ENCODE measurements at places on chromosomes 4 and X.

- DNase-seq = no peak
Observed at GRCh38 chrX:2311501-2311900, 189.3 kb downstream of the DHRSX start.

GRCh38 chr4:58456727-58457384, 1346.7 kb upstream of the IGFBP7 start:
- DNase-seq = no peak

- no peak for DNase-seq
Observed at GRCh38 chrX:18725310-18725943, 18.0 kb downstream of the PPEF1 start.

DNA sequence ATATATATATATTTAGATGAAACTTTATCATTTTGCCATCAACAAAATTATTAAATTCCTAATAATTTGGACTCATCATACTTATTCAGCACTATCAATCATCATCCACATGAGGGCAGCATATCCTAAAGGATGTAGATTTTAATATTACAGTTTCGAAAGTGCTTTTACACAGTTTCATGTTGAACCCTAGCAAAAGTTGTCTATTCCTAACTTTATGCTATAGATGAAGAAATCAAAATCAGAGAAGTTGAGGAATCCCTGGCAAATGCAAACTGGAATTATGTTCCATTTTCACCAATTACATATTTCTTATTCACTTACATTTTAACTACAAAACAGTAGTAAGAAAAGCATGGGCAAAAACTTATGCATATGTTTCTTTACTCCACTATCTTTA, 36.6 kb upstream of the UGT2A1 start:
- DNase-seq = no peak

GRCh38 chr4:139619644-139620043, 46.0 kb upstream of the MGST2 start:
- no peak for DNase-seq

- DNase-seq = no peak
Observed at GRCh38 chr4:150888625-150889024, 126.5 kb downstream of the LRBA start.

- no peak for DNase-seq
Observed at GRCh38 chr4:64713256-64713840, 304.1 kb upstream of the TECRL start.

GRCh38 chr4:2303121-2303685, 41.3 kb upstream of the MXD4 start:
- DNase-seq = no peak

- DNase-seq = no peak
Observed at GRCh38 chr4:33188733-33189132, 2468.6 kb downstream of the PCDH7 start.

DNA sequence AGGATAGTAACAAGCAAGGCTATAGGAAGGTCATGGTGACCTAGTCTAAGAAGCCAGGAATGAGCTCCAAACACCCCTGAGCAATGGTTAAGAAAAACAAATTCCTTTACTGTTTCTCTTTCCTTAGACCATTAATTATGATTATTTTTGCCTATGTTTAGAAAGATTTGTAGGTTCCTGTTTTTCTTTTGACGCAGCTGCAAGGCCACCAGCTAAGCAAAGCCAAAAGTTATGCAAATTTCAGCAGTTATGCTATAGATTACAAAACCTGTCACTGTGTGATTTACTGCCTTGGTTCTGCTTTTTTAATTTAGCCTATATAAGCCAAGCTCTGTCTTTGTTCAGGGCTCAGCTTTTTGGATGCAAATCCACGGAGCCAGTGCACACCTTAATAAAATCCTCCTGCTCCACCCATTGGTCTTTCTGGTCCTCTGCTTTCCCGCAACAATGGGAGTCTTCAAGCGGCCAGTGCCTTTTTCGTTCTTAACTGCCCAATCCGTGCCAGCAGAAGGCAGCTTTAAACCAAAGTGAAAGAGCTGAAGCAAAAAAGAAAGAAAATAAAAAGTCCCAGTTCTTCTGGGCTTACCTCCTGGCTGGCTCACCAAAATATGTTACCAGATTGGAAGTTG, 1.4 kb upstream of the CEP135 start:
- DNase-seq = peak; percentile 19

GRCh38 chrX:16658284-16658683, 8.3 kb downstream of the S100G start:
- no peak for DNase-seq

GRCh38 chrX:65740909-65741308, 73.5 kb downstream of the MSN start:
- no peak for DNase-seq

- no peak for DNase-seq
Observed at GRCh38 chrX:56113785-56114436, 118.2 kb upstream of the KLF8 start.

GRCh38 chrX:150464001-150464400, 100.9 kb downstream of the MAMLD1 start:
- no peak for DNase-seq

- DNase-seq = no peak
Observed at GRCh38 chr4:103011378-103012025, 8.0 kb downstream of the SLC9B1 start.

DNA sequence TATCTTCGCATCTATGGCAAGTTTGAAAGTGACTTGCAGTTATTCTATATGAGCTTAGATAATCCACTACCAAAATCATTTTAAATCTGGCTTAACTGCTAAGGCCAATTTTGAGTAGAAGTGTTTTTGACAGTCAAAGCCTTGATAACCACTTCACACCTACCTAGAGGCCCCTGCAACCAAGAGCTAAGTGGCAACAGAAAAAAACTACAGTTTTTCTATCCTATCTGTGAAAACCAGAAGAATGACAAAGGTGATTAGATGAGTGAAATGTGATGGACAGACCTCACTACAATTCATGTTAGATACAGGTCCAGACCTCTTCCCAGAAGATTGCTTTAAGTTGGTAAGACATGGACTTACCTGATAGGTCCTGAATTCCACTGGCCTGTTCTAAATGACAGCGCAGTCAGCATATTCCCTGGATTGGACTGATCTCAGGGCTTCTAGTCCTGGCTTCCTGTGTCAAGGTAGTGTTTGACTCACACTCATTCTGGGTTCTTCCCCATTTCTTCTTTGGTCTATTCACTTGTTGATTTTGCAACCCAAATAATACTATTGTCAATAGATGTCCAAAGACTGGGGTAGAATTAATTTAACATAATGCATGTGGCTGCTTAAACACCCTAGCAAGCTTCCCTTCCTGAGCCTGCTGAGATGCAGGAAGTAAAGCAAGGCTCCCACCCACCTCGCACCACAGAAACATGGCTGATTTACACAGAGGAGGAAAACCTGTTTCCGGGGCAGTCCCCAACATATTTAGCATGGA, 65.1 kb downstream of the PPP3CA start:
- peak; percentile 22 for DNase-seq

GRCh38 chr4:113834298-113834697, 72.8 kb upstream of the CAMK2D start:
- no peak for DNase-seq

DNA sequence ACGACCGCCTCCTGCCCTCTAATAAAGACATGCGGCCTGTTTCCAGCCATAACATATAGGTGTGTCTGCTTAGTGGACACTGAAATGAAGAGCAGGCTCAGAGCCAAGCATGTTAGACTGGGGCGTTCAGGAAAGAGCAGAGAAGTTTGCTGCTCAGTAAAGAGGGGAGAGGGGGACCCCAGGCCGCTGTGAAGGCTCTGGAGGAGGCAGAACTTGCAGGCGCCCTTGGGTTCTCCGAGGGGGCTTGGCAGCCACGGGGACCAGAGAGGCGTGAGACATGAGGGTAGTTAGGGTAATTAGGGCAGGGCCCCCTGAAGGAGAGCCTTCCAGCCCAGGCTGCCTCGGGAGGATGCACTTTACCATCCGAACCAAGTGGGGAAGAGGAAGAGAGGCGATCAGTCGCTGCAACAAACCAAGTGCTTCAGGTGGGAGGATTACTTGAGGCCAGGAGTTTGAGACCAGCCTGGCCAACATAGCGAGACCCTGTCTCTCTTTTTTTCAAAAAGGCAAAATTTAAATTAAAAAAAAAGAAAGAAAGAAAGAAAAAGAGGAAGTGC, 46.6 kb upstream of the CDKN2AIP start:
- DNase-seq = no peak

DNA sequence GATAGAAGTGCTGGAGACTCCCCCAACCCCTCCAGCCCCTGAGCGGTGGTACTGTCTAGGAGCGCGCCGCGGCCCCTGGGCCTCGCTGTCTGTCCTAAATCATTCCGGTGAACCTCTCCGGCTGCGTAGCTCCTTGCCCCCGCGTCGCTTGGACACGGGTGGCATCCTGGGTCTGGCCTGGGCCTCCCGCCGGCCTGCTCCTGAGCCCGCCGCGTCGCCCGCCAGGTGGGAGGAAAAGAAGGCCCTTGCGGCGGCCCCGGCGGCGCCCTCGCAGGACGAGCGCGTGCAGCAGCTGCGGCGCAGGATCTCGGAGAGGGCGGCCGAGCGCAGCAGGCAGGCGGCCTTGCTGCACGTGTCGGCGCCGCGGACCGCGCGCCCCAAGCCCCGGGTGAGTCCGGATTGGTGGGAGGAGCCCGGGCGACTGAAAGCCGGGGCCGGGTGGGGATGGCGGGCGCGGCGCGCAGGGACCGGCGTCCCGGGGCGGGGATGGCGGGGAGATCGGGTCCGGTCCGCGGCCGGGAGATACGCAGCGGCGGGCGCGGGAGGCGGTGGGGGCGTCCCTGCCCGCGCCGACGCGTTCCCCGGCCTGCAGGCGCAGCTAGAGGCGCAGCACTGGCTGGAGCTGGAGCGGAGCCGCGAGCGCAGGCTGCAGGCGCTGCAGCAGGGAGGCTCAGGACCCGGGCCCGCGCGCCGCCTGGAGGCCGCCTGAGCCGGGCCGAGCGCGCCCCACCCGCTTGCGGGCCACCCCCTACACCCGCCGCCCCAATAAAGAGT, 6.5 kb upstream of the RNF4 start:
- peak; percentile 72 for DNase-seq

GRCh38 chr4:76434901-76435527, at the start of gene SHROOM3:
TSS of gene SHROOM3 (plus strand) at chr4:76435229. CDS start at chr4:76436053, 824 bp downstream.
- DNase-seq = no peak

- no peak for DNase-seq
Observed at GRCh38 chr4:74433541-74434172, 11.3 kb upstream of the AREG start.

- DNase-seq = no peak
Observed at GRCh38 chr4:25865586-25865985, 2.8 kb upstream of the SEL1L3 start.

DNA sequence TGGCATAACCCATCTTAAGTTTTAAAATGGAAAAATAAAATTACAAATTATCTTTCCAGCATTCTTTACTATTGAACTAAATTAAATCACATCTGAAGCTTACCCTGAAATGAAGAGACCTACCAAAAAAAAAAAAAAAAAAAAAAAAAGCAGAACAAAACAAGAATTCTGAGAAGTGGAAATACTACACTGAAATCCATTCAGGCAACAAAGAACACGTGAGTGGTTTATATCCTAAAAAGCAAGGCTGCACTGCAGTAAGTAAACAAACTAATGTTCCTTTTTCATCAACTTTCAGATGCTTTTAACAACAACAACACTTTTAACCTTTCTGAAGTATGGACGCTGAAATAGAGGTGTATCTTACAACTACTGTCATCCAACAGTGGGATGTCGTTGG, 7.5 kb downstream of the FRYL start:
- DNase-seq = no peak

DNA sequence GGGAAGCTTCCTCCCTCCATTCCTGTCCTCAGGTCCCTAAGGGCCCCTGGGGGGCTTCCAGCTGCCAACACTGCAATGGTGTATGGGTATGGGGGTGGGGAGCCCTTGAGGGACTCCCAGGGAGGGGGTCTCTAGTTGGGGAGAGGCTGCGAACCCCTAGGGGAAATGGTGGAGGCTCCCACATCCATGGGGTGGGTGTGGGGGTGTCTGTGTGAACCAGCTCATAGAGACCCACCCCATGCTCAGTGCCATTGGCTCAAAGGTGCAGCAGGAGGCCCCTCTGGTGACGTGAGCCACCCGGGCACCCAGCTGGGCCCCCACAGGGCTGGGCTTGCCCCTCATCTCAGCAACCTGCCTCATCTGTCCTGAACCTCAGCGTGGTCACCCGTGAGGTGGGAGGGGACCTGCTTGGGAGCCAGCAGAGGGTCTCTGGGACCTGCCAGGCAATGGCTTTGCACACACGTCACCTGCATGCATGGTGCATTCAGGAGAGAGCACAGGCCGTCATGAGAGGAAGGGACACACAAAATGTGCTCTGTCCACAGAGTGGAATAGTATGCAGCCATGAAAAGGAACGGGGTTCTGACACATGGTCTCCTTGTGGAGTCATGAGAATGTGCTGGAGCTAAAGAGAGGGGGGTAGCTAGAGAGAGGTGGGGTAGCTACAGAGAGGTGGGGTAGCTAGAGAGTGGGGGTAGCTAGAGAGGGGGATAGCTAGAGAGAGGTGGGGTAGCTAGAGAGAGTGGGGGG, 22.7 kb upstream of the PLCXD1 start:
- DNase-seq = no peak

DNA sequence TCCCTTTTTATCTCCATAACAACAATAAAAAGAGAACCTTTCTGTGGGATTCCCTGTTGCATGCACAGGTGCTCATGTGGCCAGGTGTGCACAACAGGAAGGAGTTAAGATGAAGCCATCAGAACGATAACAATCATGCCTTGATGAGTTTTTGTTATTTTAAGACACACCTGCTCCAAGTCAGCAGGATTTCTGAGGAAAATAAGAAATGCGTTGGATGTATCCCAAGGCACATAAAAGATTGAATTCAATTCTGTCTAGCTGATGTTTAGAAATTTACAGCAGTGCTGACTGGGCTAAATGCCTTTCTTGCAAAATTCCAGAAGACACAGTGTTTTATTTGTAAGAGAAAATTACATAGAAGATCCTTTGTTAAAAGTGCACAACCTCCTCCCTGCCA, 1678.2 kb downstream of the ARAP2 start:
- no peak for DNase-seq

- DNase-seq = no peak
Observed at GRCh38 chrX:134481339-134481738, 21.4 kb downstream of the HPRT1 start.

DNA sequence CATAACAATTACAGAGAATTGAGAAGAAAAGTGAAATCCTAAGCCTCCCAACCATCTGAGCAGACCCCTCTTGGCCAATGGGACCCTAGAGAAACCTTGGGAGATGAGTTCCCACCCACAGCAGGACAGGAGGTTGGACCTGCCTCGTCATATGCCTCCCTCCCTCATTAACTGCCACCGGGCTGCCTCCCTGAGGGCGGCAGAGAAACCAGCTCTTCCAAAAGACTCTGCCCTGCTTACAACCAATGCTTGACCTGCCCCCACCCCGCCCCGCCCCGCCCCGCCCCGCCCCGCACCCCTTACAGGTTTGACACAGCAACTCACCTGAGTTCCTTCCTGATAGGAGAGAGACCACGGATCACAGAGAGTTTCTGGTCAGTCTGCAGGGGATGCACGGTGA, 86.1 kb downstream of the ADRA2C start:
- no peak for DNase-seq
